ENCODE measurements at places on chromosomes 5 and 9.

DNA sequence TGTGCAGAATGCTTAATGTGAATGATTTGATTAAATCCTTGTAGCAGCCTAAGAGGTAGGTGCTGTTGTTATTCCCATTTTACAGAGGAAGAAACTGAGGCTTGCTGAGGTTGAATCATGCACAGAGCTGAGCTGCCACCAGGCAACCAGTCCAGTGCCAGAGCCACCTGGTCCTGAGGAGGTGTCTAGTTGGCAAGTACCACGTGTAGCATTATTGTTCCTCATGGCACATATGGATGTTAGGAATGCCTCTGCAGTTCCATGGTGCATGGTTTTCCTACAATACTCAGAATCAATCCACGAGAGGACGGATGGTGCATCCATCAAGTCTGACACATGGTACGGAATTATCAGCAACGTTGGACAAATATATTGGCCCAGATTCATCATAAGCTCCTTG, 8.9 kb downstream of the UBE2QL1 start:
- DNase-seq = no peak

DNA sequence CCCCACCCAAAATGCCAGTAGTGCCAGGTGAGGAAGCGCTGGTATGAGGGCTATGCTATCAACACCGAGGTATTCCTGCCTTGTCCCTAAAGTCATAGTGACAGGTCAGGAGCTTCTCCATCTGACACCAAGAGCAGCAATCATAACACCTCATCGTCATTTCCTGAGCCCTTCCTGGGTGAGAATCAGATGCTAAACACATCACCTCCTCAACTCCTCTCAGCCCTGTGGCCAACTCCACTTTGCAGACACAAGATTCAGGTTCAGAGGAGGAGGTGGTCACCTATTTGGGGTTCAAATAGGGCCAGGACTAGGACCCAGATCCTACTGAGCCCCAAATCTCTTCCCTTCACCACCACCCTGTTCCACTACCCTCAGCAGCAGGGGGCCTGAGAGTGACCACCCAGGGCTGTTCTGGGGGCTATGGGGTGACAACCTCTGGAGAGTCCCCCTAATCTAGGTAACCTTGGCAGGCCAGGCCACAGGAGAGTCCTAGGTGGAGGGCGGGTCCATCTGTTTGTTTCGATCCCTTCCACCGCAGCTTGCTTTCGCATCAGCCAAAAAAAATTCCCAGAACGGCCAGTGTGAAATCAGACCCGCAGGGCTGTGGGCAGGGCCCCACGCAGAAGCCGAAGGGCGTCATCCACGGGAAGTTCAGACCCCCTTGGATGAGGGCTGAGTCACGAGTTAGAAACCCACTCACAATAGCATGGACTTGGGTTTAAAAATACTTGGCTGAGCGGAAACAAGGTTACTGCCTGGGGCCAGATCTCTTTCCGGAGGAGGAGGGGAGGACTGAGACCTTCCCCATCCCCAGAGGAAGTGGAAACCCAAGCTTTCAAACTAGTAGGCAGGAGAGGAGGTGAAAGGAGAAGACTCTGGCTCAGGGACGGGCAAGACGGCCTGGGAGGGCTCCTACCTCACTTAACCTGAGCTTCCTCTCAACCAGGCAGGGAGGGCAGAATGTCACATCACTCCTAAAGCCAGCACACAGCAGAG, 8.7 kb downstream of the STK10 start:
- no peak for DNase-seq

GRCh38 chr9:98575379-98576346, 133.1 kb downstream of the GABBR2 start:
- DNase-seq = no peak

DNA sequence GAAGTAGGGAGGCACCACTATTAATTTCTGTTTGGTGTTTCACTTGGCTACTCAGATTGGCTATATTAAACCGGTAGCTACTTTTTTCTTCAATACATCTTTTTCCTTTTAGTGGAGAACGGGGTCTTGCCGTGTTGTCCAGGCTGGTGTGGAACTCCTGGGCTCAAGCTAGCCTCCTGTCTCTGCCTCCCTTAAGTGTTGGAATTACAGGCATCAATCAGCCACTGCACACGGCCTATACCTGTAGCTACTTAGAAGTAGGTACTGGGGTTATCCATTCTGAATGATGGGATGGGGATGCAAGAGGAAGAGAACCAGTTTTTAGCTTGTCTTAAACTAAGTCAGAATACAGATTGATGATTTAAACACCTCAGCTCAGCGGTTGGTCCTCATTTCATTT, 1.7 kb downstream of the UBE2D2 start:
- DNase-seq = peak; percentile 35

DNA sequence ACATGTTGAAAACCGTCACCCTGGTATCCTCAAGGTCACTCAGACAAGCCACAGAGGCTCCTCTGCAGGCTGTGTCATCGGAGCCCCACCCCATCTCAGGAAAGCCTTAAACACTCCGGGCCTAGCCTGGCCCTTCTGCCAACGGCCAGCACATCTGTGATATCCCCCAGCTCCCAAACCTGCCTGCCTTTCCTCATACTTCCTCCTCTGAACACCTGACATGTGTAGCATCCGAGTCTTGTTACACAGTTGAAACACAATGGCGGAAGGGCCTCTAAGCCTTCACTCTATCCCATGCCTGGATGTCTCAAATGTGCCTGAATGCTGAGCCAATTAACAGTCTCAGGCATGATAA, 32.9 kb upstream of the TGFBR1 start:
- peak; percentile 45 for DNase-seq

DNA sequence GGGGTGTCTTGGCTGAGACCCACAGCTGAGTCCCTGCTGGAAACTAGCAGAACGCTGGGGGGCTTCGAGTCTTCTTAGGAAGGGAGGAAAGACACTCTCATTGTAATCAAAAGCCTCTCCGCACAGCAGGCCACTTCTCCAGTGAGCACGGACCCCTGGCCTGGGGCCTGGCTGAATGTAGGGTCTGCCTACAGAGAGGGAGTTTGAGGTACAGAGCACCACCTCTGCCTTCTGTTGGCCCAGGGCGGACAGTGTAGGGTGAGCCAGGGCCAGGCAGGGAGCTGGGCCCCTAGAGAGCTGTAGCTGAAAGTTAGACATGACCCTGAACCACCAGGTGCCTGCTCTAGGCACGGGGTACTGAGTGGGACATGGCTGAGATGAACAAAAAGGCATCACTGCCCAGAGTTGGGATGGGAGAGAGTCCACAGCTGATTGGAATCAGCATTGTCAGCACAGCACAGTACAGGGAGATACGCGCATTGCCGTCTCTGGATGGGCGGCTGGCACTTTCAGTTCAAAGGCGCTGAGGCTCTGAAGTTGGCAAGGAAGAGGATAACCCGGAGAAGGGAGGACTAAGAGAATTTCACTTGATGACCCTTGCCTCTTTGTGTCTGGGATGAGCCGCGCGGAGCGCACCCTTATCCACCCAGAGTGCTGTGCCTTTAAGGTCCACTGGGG, 363 bp upstream of the SLC25A48 start:
- DNase-seq = peak; percentile 45

GRCh38 chr5:74667396-74667795, 17.6 kb upstream of the HEXB start:
- DNase-seq = no peak

GRCh38 chr5:146233441-146233840, 30.0 kb downstream of the RBM27 start:
- DNase-seq = no peak

GRCh38 chr5:31890046-31890445, 251.1 kb downstream of the PDZD2 start:
- DNase-seq = no peak
